ENCODE measurements at places on chromosomes 4 and X. TPM values are rescaled to one million over a fixed set of nuclear protein-coding genes. Genes with fewer than 3 reads are reported as not detected.

The CFAP99 gene
- not detected for total RNA-seq

- H3K36me3 ChIP-seq = peaks cover 28% of the 10 kb centered on the region
- no peak overlapping the region for H3K27ac ChIP-seq
- H3K27me3 ChIP-seq = no peaks in the 10 kb centered on the region
- no peak overlapping the region for H3K4me3 ChIP-seq
These were observed 27.3 kb downstream of the PIGG start for GRCh38 chr4:526189-526909.

The ZNF141 gene
- 17.4 TPM for total RNA-seq

- peak overlapping the region; percentile 90 for H3K27ac ChIP-seq
- H3K4me3 ChIP-seq = no peak overlapping the region
- H3K27me3 ChIP-seq = no peaks in the 10 kb centered on the region
- no peak for DNase-seq
- no peaks in the 10 kb centered on the region for H3K4me1 ChIP-seq
- no peaks in the 10 kb centered on the region for H3K36me3 ChIP-seq
These were observed 2.0 kb downstream of the TRAPPC2 start for GRCh38 chrX:13732246-13733067.

The HDX gene
- 6.1 TPM for total RNA-seq

GRCh38 chrX:40054793-40055192 is 43.0 kb downstream of the BCOR start:
- H3K4me3 ChIP-seq = no peak overlapping the region
- DNase-seq = no peak
- H3K27me3 ChIP-seq = no peaks in the 10 kb centered on the region
- no peak overlapping the region for H3K27ac ChIP-seq
- no peaks in the 10 kb centered on the region for H3K4me1 ChIP-seq

- no peak overlapping the region for H3K4me3 ChIP-seq
- no peaks in the 10 kb centered on the region for H3K4me1 ChIP-seq
- H3K27me3 ChIP-seq = no peaks in the 10 kb centered on the region
- no peak overlapping the region for H3K27ac ChIP-seq
- no peaks in the 10 kb centered on the region for H3K36me3 ChIP-seq
These were observed 56.8 kb downstream of the ARHGAP24 start for GRCh38 chr4:85531560-85532341.

The PF4V1 gene
- not detected for total RNA-seq

GRCh38 chrX:149472625-149473024 is 32.5 kb downstream of the IDS start:
- no peaks in the 10 kb centered on the region for H3K27me3 ChIP-seq
- H3K4me3 ChIP-seq = no peak overlapping the region
- no peak for DNase-seq
- H3K27ac ChIP-seq = no peak overlapping the region
- H3K4me1 ChIP-seq = no peaks in the 10 kb centered on the region

The ADAMTS3 gene
- 1.3 TPM for total RNA-seq

- no peak overlapping the region for H3K4me3 ChIP-seq
- H3K27ac ChIP-seq = no peak overlapping the region
- DNase-seq = no peak
- no peaks in the 10 kb centered on the region for H3K36me3 ChIP-seq
These were observed 52.4 kb upstream of the FHL1 start for GRCh38 chrX:136094962-136095361.

- peaks cover 9% of the 10 kb centered on the region for H3K4me1 ChIP-seq
- H3K27me3 ChIP-seq = no peaks in the 10 kb centered on the region
- H3K4me3 ChIP-seq = peak within 1 kb of the TSS; percentile 61
These were observed at the start of gene PLP2 for GRCh38 chrX:49171752-49172279. Gene PLP2 (plus strand): TSS chrX:49171898. CDS start chrX:49172001, 103 bp downstream.

DNA sequence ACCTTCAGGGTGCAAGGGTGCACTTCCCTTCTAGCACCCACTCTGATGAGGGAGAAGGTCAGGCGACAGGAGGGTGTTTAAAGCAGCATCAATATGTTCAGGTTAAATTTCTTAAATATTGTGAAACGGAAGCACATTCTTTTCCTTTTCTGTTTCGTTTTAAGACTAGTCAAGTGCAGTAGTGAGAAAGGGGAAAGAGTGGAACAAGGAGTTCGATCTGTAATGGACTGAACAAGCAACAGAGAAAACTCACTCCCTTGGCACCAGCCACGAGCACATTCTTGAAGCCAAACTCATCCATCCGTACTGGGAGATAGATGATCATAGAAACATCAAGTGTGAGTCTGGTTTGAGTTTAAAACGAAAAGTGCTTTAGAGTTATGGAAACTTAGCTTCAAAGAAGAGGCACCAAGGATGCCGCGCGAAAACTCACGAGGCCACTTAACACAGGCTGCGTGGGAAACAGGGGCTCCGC is 815 bp downstream of the FAM53A start:
- peaks cover 20% of the 10 kb centered on the region for H3K4me1 ChIP-seq
- peak; percentile 86 for DNase-seq
- no peaks in the 10 kb centered on the region for H3K27me3 ChIP-seq
- peak overlapping the region; percentile 36 for H3K4me3 ChIP-seq
- H3K27ac ChIP-seq = peak overlapping the region; percentile 89
- H3K36me3 ChIP-seq = no peaks in the 10 kb centered on the region

The TMEM47 gene
- total RNA-seq = 84.1 TPM

DNA sequence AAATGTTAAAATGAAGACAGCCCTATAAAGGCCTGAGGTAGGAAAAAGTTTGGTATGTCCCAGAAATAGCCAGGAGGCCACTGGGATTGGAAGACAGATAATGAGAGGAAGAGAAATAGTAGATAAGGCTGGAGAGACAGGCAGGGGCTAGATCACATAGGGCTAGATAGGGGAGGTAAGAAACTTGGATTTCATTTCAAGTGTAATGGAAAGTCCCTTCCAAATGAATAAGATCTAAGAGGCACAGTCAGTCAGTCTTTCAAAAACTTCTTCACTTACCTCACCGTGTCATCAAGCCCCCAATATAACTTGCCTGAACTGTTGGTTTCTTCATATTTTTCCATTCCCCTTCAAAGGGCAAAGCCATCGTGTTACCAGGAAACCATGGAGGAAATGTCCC is 121.8 kb downstream of the SPCS3 start:
- no peak overlapping the region for H3K4me3 ChIP-seq
- no peak for DNase-seq
- no peaks in the 10 kb centered on the region for H3K36me3 ChIP-seq
- no peak overlapping the region for H3K27ac ChIP-seq
- H3K27me3 ChIP-seq = no peaks in the 10 kb centered on the region

- H3K4me3 ChIP-seq = no peak overlapping the region
- DNase-seq = no peak
- no peaks in the 10 kb centered on the region for H3K4me1 ChIP-seq
- H3K36me3 ChIP-seq = no peaks in the 10 kb centered on the region
These were observed 180.9 kb upstream of the AGTR2 start for GRCh38 chrX:115989686-115990085.

The PNMA6F gene
- total RNA-seq = not detected
